ENCODE measurements at places on chromosomes 12 and 14. TPM values are rescaled to one million over a fixed set of nuclear protein-coding genes. Genes with fewer than 3 reads are reported as not detected.
A peak's percentile ranks its signal among the peaks of the same experiment; 100 is the strongest.

DNA sequence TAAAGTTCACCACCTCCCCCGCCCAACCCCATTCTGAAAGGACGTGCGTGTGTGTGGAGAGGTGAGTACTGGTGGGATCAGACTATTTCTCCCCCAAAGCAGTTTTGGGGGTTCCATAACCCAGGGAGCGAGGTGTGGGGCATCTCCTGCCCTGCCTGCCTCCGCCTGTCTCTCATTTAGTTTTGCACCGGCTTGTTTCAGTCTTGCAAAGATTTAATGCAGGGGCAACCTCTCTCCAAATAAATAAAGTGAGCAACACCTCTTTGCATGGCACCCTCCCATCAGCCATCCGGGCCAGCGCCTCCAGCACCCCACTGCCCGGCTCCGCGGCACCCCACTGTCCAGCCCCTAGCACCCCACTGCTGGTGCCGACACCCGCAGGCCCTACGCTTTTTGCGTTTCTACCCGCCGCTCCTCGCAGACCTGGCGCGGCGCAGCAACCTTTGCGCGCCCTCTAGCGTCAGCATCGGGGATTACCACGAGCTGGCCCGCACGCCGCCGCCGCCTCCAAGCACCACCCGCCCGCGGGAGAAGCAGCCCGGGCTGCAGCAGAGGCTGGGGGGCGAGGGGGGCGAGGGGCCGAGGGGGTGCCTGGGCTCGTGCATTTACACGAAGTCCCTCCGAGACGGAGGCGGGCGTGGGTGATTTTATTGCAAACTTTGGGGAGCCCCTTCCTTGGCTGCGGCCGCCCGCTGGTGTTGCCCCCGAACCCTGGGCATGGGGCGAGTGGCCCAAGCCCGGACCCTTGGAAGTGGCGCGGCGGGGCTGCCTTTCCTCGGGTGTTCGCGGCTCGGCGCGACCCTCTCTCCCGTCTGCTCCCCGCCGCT is 55.8 kb upstream of the VRK1 start:
- DNase-seq: peak; percentile 75

GRCh38 chr12:123898673-123899072 is 74.0 kb downstream of the CCDC92 start:
- DNase-seq: no peak

- DNase-seq: no peak
Measured at GRCh38 chr14:39265033-39265432, 31.3 kb downstream of the MIA2 start.

GRCh38 chr14:89630101-89630829 is 213.2 kb upstream of the FOXN3 start:
- no peak for DNase-seq

SLC6A13 gene
- 0.19 TPM for total RNA-seq

DNA sequence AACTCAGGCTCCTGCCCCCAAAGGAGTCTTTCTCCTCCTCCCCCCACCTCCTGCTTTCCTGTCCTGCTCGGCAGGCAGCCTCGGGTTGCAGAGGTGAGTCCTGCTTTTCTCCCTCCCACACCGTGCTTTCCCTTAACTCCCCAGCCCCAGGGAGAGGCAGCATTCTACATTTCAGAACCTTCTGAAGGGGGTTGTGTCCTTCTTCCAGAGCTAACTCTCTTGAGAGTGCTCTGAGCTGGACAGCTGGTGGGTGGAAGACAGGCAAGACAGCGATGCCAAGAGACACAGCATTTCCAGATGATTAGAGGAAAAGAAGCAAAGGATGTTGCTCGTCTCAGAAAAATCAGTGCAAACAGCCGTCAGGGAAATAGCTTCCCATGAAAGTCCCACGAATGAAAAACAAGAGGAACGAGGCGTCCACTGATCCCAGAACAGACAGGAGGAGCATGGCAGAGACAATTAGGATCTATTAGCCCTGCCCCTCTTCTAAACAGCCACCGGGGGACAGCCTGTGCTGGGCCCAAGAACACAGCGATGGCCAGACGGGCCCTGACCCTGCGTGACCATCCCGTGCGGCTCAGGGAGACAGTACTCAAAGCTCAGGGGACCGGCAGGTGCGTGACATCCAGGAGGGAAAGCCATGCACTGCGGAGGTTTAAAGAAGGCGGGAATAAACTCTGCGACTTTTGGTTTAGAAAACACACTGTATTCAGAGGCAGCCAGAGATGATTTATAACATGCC is 216.5 kb upstream of the RTL1 start:
- no peak for DNase-seq

GRCh38 chr14:65195042-65195719 is 92.9 kb upstream of the MAX start:
- no peak for DNase-seq

CD9 gene
- 5.4 TPM for total RNA-seq

DNA sequence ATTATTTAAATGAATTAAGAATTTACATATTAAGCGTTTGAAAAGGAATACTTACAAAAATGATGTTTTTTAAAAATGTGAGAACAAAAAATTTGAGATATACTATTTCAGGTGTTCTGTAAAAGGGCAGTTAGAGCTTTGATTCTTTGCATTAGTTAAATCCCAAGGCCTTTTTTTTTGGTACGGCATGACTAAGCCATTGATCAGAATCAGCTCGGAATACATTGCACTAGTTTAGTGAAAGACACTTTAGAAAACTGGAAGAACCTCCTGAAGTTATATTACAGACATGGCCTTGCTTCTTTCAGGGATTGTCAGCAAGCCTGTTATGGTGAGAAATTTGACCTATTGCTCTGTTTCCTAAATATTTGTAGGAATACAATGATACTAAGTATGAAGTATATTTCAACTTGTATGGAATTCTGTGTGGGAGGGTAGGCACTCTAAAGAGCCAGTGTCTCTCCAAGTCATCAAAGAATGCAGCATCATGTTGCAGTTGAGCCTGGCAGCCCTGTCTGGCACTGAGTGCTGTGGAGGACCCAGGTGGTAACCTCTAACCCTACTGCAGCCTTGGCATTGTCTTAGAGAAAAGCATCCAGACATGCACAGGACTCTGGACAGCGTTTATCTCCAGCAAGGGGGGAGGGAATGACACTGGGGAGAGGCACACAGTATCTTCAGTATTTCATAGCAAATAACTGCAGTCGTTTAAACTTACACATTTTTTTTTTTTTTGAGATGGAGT is 1.5 kb downstream of the KLC1 start:
- no peak for DNase-seq

SIX6 gene
- not detected for total RNA-seq

SPIC gene
- not detected for total RNA-seq

DNA sequence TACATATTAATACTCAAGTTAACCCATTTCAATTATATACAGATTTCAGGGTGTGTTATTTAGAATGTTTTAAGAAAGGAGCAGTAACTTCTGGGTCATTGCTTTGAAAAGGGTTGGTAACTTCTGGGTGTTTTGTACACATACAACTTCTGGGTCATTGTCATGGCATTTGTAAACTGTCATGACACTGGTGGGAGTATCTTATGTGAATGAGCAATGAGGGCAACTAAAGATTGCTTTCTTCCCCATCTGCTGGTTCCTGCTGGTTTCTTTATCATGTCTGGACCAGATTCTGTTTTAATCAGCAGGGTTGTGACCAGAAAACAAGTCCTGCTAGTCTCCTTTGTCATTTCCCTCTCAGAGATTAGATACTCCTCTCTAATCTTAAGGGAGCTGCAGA is 713.3 kb downstream of the LRFN5 start:
- DNase-seq: no peak

GRCh38 chr12:75759842-75760572 is 248.6 kb upstream of the KRR1 start:
- no peak for DNase-seq

GRCh38 chr12:19095756-19096480 is 33.6 kb upstream of the PLEKHA5 start:
- no peak for DNase-seq

DNA sequence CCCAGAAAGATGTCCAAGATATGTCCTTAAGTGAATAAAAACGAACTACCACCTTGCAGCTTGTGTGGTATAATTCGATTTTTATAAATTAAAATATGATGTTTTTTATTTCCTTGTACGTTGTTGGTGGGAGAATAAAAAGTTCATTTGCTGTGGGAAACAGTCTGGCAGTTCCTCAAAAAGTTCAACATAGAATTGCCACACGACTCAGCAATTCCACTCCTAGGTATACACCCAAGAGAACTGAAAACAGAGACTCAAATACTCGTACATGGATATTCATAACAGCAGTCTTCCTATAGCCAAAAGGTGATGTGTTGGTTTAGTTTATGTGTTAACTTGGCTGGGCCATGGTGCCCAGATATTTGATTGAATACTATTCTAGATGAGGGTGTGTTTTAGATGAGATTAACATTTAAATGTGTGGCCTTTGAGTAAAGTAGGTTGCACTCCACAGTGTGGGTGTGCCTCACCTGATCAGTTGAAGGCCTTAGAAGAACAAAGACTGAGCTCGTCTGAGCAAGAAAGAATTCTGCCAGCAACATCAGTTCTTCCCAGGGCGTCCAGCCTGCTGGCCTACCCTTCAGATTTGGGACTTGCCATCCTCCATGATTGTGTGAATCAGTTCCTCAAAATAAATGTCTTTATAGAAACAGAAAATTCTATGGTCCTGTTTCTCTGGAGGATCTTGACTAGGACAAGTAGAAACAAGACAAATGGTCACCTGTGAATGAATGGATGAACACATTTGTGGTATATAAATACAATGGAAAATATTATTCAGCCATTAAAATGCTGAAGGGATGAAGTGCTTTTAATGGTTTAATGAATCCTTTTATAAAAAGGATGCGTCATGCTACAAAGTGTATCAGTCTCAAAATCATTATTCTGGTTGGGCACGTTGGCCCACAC is 5.1 kb upstream of the DENR start:
- no peak for DNase-seq

DNA sequence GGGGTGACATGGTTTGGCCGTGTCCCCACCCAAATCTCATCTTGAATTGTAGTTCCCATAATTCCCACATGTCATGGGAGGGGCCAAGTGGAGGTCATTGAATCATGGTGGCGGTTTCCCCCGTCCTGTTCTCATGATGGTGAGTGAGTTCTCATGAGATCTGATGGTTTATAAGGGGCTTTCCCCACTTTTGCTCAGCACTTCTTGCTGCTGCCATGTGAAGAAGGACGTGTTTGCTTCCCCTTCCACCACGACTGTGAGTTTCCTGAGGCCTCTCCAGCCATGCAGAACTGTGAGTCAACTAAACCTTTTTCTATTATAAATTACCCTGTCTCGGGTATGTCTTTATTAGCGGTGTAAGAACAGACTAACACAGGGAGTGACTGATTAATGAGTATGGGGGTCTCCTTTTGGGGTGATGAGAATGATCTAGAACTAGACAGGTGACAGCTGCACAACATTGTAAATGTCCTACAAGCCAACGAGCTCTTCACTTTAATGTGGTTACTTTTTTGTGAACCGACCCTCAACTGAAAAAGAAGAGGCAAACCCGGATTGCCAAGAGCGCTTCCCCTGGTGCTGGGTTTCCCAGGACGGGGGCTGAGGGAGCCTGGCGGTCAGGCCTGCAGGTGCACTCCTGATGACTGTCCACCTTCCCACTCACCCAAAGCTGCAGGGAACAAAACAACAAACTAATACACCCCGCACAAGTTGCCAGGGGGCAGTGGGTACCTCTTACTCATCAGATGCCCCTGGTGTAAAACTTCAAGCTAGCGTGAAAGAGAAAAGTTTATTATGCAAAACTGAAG is 90.1 kb downstream of the NCOR2 start:
- DNase-seq: no peak

- DNase-seq: no peak
Measured at GRCh38 chr14:75649773-75650172, 10.9 kb downstream of the ERG28 start.

- no peak for DNase-seq
Measured at GRCh38 chr12:46237371-46238045, 31.3 kb downstream of the SLC38A1 start.

DNA sequence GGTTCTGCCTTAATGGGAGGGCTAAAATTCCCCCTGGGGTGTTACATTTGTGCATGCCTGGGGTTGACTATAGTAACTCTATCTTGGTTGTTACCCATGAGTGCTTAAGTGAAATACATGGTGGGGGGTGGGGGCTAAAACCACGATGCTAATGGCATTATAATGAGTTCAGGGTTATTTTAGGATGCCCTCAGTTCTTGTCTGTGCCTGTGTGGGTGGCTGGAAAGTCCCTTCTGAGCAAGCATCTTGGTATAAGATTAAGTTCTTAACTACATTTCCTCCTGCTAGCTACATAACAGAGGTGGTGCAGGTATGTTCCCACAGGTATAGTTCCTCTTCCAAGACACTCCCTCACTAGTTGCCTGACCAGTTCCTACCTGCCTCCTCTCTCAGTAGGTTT is 822.3 kb downstream of the LRFN5 start:
- DNase-seq: no peak

TMEM119 gene
- 1.2 TPM for total RNA-seq

GRCh38 chr12:53218551-53219291 is 11.7 kb upstream of the ITGB7 start:
- no peak for DNase-seq
